DMS53 (cell line): ENCODE measurements at places on chromosomes 6 and 20.
A peak's percentile ranks its signal among the peaks of the same experiment; 100 is the strongest.

GRCh38 chr6:24157886-24158285, 31.9 kb downstream of the NRSN1 start:
- DNase-seq, result no peak

DNA sequence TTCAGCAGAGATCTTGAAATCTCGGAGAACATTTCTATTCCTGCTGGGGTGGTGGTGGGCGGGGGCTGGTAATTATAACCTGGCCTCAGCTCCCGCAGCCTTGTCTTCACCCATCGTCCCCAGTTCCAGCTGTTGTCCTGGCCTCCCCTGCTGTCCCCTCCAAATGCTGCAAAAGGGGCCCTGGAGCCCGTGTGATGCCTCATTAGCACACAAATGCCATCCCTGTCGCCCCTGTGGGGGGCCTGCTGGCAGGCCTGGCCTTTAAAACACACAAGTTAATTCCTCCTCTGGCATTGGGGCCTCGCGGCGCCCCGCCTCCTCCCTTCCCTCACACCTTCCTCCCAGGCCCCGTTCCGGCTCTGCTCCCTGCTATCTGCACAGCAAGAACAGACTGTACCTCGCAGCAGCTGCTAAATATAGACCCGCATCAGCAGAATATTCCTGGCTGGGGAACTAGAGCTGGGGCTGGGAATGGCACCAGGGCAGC, 85.7 kb downstream of the CDH22 start:
- no peak for DNase-seq

GRCh38 chr20:59726281-59726595, 121.9 kb downstream of the PHACTR3 start:
- DNase-seq, result no peak

- no peak for DNase-seq
Measured at GRCh38 chr6:2744778-2745177, 5.9 kb downstream of the MYLK4 start.

GRCh38 chr6:35077713-35078105, 63.4 kb downstream of the TCP11 start:
- no peak for DNase-seq

GRCh38 chr20:25320035-25320800, 70.4 kb downstream of the ABHD12 start:
- no peak for DNase-seq

DNA sequence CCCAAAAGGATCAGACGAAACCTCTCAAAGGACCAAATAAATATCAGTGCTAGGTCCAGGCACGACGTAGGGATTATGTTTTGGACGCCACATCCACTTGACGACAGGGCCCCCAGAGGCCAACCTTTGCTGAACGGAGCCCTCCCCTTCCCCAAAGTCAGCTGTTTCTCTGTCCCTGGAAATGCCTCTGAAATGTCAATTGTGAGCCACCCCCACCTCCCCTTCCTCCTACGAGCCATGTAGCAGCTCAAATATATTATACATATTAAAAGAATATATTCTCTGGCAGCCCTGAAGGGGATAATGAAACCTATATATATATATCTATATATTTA, 39.6 kb upstream of the BLCAP start:
- no peak for DNase-seq

DNA sequence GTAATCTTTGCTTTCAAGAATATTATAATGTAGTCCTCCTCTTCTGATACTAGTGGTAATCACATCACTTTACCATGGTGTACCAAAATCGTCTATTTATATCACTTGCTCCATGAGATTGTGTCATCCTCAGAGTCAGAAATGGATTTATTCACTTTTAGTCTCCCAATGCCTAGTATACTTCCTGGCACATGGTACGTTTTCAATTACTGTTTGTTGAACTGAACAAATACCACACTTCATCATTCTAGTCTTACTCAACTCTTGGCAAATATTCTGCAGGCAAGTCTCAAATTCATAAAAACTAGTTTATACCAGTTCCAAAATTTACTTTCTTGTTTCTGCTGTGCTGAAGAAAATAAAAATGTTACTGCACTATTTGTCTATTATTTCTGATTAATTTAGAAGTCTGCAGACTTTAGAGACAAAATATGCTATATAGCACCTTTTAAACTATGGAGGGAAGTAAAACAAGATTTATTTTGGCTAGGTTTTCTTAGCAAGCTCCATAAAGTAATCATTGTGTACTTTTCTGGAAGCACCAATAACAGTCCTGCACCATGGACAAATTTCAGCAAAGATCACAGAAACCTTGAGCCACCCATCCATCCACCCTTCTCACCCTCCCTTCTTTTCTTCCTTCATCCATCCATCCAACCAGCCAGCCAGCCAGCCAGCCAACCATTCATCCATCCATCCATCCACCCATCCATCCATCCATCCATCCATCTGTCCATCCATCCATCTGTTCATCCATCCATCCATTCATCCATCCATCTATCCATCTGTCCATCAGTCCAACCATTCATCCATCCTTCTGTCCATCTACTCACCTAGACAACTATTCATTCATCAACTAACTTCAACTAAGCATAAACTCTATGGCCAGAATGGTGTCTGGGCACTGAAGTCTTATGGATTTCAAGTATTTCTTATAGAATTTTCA, 102.1 kb upstream of the STMND1 start:
- peak; percentile 64 for DNase-seq

DNA sequence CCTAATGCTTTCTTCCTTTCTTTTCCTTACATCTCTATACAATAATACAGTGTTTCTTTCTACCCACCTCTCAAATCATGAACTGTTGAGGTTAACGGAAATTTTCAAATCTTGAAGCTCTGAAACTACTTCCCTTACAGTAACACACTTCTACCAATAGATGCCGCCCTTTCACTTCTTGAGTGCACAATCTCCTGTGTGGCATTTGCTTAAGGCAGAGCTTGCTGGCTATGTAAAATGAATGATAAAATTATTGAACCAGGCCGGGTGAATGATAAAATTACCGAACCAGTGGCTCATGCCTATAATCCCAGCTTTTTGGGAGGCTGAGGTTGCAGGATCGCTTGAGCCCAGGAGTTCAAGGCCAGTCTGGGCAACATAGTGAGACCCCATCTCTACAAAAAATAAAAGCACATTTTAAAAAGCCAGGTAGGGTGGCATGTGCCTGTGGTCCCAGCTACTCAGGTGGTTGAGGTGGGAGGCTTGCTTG, 56.8 kb downstream of the KCNS1 start:
- DNase-seq, result peak; percentile 90

DNA sequence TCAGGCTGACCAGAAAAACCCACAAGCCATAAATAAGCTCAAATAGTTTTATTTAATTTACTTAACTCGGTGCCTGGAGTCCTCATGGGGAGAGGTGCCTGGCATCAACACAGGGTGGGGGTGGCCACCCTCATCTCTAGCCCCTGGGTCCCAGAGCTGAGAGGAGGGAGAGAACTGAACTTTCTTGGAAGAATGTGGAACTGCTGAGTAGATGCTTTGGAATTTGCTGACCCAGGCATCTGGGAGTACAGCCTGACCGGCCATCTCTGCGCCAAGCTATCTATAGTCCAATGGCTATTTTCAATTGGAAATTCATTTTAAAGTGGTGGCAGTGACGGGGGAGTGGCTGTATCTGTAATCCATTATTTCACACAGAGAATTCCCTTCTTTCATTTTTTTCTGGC, 104.8 kb downstream of the CDH26 start:
- DNase-seq, result no peak

DNA sequence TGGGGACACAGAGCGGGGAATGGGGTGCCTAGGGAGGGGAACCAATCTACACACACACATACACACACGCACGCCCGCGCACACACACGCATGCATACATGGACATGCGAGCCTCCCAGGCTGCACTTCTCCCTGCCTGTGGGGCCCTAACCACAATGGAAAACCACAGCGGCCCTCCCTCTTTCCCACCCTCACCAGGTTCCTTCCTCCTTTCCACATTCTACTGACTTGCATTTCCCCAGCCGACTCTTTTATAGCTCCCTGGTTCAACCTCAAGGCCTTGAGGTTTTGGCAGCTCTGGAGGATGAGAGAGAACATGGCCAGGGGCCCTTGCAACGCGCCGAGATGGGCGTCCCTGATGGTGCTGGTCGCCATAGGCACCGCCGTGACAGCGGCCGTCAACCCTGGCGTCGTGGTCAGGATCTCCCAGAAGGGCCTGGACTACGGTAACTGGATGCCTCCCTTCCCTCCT, at the start of gene BPI:
Gene BPI, plus strand, starts transcription at position 249 of the 472 bp plus-strand sequence. Its CDS starts 68 bp downstream, at position 317.
- DNase-seq, result no peak

DNA sequence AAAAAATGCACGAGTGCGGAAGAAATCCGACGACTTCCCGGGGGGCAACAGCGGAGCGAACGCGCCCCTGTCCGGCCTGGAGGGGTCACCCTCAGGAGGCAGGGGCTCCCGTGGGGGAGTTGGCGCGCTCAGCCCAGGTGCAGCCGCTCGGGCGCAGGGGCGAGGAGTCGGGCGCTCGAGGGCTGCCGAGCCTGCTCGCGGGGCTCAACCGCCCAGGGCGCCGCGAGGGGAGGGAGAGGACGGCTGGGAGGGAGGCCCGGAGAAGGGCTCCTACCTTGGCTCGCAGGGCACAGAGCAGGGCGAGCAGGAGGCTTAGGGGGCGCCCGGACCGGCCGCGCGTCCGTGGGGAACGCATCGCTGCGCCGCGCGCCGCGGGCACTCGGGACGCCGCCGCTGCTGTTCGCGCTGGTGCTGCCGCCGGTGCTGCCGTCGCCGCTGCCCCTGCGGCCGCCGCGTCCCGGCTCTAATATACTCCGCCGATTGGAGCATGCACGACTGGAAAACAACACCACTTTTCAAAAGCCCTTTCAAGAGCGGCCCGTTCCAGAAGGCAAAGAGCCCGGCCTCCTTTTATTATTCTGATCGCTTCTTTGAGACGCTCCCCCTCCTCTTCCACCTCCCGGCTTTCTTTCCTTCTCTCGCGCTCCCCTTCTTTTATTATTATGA, 490 bp downstream of the JAG1 start:
- peak; percentile 81 for DNase-seq

DNA sequence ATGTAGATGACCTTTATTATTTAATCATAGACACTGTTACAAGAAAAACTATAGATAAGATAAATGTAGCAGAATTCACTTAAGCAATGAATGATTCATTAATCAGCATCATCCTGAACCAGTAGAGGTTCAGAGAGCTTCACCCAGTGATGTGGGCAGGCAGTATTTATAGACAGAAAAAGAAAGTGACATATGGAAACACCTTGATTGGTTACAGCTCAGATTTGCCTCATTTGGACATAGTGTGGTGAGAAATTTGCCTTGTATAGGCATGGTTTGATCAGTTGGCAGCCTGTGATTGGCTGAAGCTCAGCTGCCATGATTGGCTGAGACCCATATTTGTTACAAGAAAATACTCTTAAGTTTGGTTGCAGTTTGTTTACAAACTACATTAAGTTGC, 4.6 kb downstream of the C6orf58 start:
- DNase-seq, result no peak
